Stimulated activated CD4-positive, alpha-beta T cell treated with anti-CD3 and anti-CD28 coated beads, Interleukin-1b, Interleukin-23, amount 100 ng/mL, for 24 hours (primary cell): ENCODE measurements at places on chromosomes 7 and 10.

GRCh38 chr10:113412161-113412560, 140.7 kb upstream of the HABP2 start:
- no peak for DNase-seq

GRCh38 chr10:128560993-128561392, 434.8 kb upstream of the MKI67 start:
- no peak for DNase-seq

DNA sequence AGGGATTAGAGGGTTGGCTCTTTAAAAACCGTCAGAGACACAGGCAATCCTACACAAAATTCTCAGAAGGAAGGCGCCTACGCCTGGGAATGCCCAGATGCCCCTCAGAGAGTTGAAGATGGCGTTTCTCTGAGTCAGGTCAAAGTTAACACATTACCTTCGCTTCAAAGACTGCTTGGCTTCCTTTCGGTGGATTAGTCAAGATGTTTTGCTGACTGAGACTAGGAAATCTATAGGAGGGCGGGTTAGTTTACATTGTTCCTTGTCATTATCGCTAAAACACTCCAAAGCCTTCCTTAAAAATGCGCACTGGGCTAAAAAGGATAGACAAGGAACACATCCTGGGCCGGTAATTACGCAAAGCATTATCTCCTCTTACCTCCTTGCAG, 995 bp upstream of the CFTR start:
- DNase-seq, result no peak

DNA sequence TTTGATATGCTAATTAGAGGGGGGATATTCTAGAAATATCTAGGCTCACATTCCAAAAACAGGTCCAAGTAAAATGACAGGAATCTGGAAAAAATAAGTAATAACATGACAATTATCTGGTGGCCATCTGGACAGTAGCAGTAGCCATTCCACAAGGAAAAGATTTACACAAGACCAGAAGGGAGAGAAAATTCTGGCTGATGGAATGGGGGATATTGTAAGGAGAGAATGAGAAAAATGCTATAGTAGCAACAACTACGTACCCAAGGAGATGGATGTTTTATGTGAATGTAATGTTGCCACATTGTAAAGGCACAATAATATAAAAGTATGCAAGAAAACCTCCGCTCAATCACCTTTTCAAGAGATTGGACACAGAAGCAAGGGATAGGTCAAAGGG, 5.4 kb downstream of the MYOF start:
- DNase-seq, result no peak

- DNase-seq, result no peak
Observed at GRCh38 chr10:33483816-33484190, 149.3 kb upstream of the NRP1 start.

DNA sequence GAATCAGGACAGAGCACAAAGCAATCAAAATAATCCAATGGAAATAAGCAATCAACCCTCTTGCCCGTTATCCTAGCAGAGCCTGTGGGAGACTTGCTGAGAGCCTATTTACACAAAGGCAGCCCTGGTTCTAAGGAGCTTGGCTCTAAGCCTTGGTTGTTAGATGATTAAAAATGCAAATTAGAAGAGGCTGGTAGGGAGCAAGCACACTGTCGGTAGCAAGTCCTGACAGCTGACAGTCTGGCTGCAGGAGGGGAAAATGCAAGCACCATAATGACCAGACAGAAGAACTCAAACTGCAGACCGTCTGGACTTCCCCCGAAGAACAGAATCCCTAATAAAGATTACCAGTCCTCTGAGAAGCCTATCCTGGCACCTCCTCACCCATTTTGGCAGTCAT, 131.8 kb upstream of the CTTNBP2 start:
- no peak for DNase-seq

DNA sequence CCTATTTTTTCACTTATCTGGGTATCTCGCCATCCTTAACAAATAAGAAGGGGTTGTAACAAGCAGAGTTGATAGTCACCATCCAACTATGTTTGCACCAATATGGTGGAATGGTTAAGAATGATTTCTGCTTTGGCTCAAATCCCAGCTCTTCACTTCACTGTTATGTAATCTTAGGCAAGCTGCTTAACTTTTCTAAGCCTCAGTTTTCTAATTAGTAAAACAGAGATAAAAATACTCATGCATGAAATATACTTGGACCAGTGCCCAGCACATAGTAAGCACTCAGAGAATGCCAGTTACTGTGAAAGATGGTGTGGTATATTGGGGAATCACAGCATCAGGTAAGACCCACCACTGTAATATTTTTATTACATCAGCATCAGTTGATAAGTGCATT, 33.6 kb downstream of the ABCB1 start:
- DNase-seq, result no peak

DNA sequence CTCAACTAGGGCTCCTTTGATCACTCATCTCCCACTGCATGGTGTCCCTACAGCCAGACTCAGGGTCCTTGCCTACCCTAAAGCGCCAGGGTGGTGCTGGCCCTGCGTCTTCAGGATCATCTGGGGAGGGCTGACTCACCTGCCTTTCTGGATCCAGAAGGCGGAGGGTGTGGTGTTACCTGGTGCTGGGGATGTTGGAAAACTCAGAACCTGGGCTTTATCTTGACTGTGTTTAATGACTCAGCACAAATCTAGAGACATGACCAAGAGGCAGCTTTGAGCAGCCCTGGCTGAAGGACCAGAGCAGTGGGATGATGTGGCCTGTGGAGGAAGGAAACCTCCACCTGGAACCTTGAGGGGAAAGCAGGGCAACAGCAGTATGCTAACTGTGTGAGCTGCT, 96.5 kb downstream of the GRK5 start:
- DNase-seq, result no peak

DNA sequence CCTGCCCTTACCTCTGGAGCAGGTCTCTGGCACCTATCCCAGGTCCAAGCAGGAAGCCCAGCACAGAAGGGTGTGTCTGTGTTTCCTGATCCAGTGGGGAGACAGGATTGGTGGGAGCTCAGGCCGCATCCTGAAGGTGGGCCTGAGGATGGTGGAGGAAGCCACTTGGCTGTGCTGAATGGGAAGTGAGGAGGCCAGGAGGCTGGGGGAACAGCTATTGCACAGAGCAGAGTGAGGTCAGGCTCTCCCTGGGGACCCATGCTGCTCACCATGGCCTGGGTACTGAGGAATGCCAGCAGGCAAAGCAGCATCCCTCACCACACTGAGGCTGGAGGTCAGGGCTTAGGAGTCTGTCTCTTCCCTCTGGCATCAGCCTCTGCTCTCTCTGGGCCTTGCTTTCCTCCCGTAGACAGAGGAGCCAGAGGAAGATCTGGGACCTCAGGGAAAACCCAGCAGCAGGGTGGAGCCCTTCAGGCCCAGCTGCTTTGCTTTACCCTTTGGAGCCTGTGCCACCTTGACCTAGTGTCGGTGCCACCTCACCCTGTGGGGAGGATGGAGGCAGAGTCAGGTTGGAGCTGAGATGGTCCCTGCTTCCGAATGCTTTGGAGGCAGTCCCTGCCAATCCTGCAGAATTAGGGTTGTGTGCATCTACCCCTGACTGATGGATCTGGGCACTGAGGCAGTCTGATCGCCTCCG, 39.0 kb downstream of the CDH23 start:
- no peak for DNase-seq

- no peak for DNase-seq
Observed at GRCh38 chr7:41661596-41661995, 41.3 kb downstream of the INHBA start.

GRCh38 chr10:7475939-7476338, 65.1 kb upstream of the SFMBT2 start:
- no peak for DNase-seq

- no peak for DNase-seq
Observed at GRCh38 chr10:84177541-84178141, 4.0 kb downstream of the GPR15LG start.

- DNase-seq, result no peak
Observed at GRCh38 chr7:43199371-43200160, 87.1 kb downstream of the HECW1 start.

DNA sequence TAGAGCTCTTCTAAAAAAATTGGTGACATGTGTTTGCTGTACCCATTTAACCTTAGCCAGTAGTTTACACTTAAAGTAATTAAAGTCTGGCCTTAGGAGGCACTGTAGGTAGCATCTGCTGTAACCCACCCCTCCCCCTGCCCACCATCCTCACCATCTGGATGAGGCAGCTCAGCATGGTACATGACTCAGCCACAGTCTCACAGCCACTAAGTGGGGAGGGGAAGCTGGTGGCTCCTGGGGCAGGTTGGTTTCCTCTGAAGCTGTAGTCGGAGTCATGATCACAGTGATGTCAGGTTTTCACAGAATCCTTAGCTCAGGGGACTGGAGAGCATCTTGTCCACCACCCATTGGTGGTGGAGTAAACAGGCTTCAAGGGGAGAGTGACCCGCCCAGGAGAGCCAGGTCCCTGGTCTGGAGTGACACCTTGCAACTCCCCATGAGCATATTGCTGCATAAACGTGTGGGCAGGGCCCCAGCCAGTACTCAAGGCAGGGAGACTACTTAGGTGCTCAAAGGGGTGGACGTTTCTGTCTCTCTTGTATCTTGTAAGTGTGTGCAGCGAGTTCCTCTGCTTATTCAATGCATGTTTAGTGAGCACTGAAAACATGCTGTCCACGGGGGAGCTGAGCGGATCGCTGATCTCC, 125.9 kb downstream of the GRK5 start:
- no peak for DNase-seq

DNA sequence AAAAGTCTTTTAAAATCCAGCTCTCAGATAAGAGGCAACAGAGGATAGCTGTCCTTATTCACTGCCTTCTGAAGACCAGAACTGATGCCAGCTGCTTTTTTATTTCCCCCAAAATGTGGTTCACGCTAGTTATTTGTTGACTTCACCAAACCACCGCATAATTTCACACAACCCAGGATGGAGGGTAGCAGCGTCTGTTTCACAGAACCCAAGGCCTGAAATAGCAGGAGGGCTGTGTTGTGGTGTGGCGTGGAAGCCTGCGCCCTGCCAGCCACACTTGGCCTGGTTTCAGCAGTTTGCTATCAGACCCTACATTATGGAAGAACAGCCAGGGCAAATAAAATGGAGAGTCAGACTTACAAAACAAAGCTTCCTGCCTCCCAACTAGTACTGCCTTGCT, 155.4 kb downstream of the DYNC1I1 start:
- DNase-seq, result no peak

DNA sequence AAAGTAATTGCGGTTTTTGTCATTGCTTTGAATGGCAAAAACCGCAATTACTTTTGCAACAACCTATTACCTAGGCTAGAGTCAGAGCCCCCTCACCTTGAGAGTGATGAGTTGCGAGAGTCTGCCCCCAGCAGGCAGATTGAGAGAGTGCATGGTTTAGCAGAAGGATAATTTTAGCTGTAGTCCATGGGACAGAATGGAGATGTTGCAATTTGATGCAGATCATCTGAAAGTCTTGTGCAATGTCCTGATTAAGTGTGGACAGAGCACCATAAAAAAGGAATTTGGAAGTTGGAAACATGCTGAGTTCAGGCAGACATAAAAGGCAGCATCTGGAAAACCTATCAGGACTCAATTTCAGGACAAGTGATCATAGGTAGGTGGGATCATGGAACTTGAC, 48.7 kb downstream of the GPR141 start:
- no peak for DNase-seq

GRCh38 chr7:27096768-27097514, 1.1 kb upstream of the HOXA1 start:
- DNase-seq, result no peak

DNA sequence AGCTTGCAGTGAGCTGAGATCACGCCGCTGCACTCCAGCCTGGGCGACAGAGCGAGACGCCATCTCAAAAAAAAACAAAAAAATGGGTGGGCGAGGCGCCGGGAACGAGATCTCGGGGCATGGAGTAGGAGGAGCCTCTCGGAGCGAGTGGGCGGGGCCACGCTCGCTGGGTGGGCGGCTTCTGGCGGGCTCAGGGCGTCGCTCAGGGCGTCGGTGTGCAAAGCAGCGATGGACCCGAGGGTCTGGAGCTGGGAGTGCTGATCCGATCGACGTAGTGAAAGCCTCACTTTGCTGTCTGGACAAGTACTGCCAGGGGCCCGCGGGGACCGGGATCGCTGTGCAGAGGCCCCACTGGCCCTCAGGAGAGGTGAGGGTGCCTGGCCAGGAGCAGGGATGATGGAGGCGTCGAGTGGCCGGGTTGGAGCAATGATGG, 22.6 kb upstream of the AMZ1 start:
- no peak for DNase-seq

DNA sequence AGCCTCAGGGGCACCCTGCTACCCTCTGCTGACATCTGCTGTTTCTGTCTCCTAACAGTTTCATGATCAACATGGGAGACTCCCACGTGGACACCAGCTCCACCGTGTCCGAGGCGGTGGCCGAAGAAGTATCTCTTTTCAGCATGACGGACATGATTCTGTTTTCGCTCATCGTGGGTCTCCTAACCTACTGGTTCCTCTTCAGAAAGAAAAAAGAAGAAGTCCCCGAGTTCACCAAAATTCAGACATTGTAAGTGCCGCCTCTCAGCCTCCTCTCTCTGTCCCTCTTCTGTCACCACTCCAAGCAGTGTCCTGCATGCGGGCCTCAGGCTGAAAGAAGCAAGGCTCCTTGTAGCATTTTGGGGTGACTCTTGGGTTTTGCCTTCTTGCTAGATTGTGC, 39.0 kb downstream of the POR start:
- DNase-seq, result no peak

GRCh38 chr7:33750177-33750576, 155.2 kb upstream of the BMPER start:
- no peak for DNase-seq

- no peak for DNase-seq
Observed at GRCh38 chr7:5699467-5700384, 81.7 kb downstream of the RNF216 start.

DNA sequence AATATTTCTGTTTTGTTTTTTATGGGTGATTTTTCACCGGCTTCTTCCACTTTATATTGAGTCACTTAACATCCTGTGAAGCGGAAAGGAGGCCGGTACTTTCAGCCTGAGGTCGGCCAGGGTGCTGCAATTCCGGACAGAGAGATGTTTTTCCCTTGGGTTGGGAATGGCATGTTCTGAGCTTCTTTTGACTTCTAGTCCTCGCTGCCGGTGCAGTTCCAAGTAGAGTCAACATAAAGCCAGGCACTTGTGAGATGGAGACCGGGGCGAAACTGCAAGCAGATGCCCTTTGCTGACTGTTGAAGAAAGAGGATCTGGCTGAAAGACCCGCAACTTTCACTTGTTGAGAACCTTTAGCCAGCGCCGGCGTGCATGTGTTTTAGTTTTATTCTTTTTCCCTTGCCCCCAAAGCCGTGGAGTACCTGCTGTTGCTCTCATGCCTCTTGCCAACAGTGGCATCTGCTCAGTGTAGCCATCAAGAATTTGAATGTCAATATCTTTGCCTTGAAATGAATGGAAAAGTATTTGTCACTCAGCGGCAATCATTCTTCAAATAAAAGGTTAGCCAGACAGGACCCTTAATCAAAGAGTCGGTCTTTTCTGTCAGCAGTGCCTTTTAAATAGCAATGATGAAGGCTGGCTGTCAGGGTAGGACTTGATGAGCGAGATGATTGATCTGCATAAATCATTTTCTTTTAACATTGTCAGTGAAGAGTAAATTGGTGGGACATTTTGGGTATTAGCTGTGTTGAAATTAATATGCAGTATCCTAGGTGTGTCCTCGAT, 351.2 kb downstream of the LRMDA start:
- no peak for DNase-seq
